Activated CD8-positive, alpha-beta memory T cell treated with anti-CD3 and anti-CD28 coated beads for 24 hours (primary cell): ENCODE measurements at places on chromosomes 16 and 17.

- peak; percentile 85 for DNase-seq
Measured at GRCh38 chr16:3431779-3432219, 11.5 kb downstream of the ZNF597 start.

DNA sequence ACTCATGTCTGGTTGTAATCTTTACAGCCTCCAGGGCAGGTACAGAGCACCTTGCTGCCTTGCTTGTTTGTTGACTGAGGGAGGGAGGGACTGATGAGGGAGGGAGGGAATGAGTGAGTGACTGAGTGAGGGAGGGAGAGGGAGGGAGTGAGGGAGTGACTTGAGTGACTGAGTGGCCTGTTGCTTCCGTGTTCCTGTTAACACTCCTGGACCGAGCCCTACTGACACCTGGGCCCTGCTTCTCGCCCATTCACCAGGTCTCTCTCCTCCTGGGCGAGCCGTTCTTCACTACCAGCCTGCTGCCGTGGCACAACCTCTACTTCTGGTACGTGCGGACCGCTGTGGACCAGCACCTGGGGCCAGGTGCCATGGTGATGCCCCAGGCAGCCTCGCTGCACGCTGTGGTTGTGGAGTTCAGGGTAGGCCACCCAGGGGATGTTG is 41.2 kb downstream of the PRMT7 start:
- no peak for DNase-seq

GRCh38 chr16:17408955-17409441 is 61.8 kb downstream of the XYLT1 start:
- DNase-seq, result no peak

- peak; percentile 5 for DNase-seq
Measured at GRCh38 chr16:71351558-71351901, 7.0 kb upstream of the CALB2 start.

DNA sequence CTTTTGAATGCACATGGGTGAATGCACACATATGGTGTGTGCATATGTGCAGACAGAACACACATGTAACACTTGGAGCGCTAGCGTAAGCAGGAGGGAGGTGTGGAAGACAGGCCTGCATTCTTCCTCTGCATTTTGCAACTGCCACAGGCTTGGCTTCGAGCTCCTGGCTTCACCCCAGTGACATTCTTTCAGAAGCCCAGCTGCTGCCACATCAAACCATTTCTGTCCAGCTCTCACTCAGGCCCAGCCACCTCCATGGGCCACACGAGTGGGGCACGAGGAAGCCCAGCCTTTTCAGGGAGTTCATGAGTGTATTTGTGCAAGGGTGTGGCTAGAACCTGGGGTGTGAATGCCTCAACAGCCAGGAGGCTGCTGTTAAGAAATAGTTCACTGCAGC is 18.8 kb downstream of the LGALS3BP start:
- no peak for DNase-seq

- no peak for DNase-seq
Measured at GRCh38 chr17:80859002-80859941, 132.4 kb upstream of the CHMP6 start.

- DNase-seq, result no peak
Measured at GRCh38 chr16:86718118-86718517, 139.8 kb downstream of the FOXL1 start.

GRCh38 chr16:10121491-10121890 is 60.7 kb downstream of the GRIN2A start:
- no peak for DNase-seq

GRCh38 chr17:42403150-42403549 is 14.9 kb upstream of the STAT3 start:
- peak; percentile 83 for DNase-seq

GRCh38 chr16:30927789-30928378 is 4.5 kb downstream of the FBXL19 start:
- peak; percentile 68 for DNase-seq

GRCh38 chr17:31533546-31534155 is 142.2 kb downstream of the RAB11FIP4 start:
- DNase-seq, result no peak

- no peak for DNase-seq
Measured at GRCh38 chr17:53749178-53749577, 73.5 kb upstream of the KIF2B start.

DNA sequence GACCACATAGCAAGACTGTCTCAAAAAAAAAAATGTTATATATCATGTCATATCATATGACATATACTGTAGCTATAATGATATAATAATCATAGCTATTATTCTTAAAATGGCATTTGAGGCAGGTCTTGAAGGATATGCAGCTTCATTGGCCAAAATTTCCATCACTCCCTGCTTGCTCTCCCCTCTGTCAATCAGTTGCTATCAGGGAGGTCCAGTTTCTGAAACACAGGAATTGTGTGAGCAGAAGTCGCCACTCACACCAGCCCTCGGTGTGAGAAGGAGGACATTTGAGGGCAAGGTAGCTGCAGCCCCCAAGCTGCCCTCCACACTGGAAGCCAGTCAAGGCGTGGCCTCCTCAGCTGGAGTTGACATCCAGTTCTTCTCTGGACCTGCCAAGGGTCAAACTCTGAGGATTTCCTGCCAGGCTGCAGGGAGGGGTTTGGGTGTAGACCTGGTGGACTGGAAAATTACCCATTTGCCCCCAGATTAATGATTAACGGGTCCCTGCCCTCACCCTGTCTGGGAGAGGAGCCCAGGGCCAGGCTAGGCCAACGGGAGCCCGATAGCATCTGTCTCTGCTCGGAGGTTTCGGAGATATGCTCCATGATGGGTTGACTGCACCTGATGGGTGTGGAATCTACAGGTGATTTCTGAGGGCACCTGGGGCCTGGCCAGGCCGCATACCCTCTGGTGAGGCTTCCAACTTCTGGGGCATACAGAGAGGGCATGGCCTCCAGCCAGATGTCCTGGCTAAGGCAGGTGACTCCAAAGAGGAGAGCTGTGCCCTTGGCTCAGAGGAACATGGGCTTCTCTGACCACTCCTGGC is 18.8 kb downstream of the WNT9B start:
- no peak for DNase-seq

- DNase-seq, result no peak
Measured at GRCh38 chr17:67488768-67489167, 111.7 kb downstream of the PITPNC1 start.

DNA sequence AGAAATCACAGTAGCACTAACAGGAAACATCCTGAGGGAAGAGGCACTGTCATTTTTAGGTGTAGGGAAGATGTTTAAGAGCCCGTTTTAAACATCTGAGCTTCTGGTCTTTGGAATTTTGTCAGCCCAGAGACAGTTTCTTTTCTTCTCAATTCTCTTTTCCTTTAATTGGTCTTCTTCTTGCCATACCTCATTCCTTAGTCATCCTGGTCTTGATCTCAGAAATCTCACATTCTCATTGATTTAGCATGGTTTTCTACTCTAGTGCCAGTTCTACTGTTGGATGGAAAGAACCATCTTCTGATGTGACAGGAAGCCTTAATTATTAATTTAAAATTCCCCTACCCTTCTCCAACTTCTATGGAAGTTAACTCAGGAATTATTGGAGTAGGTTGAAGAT is 25.4 kb downstream of the BMERB1 start:
- DNase-seq, result no peak

DNA sequence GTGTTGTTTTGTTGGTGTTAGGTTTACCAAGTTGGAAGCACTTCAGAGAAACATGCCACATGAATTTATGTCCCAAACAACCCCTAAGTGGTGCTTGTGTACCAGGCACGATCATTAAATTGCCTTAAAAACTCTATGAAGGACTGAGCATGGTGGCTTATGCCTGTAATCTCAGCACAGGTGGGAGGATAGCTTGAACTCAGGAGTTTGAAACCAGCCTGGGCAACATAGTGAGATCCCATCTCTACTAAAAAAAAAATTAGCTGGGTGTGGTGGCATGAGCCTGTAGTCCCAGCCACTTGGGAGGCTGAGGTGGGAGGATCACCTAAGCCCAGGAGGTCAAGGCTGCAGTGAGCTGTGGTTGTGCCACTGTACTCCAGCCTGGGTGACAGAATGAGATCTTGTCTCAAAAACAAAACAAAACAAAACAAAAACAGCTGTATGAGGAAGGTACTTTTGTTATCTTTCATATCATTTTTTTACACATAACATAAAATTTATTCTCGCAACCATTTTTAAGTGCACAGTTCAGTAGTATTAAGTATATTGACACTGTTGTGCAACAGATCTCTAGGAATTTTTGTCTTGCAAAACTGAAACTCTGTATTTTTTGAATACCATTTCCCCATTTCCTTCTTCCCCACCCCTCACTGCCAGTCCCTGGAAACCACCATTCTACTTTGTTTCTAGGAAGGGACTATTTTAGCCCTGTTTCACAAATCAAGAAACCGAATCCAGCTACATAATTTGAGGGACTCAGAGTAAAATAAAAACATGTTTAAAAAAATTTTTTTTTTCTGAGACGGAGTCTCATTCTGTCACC is 14.3 kb upstream of the RBBP6 start:
- no peak for DNase-seq

GRCh38 chr17:45143767-45144198 is 4.5 kb upstream of the HEXIM1 start:
- DNase-seq, result peak; percentile 80

DNA sequence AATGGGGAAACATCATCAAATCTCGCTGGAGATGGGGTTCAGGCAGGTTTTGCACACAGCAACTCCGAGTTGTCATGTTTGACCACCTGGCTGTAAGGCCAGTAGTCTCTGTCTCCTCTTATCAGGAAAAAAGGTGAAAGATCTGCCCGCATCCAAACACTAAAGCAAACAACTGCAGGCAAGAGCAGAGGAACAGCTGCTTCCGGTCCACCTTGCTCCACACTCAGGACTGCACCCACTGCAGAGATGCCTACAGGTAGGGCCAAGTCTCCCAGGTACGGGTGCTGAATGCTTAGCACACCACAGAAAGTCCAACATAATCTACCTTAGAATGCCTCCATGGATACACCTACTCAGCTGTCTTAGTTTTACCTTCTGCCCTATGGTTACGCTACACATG is 7.3 kb downstream of the TEX2 start:
- DNase-seq, result no peak

- DNase-seq, result no peak
Measured at GRCh38 chr16:75550211-75550662, 5.8 kb downstream of the TMEM231 start.

DNA sequence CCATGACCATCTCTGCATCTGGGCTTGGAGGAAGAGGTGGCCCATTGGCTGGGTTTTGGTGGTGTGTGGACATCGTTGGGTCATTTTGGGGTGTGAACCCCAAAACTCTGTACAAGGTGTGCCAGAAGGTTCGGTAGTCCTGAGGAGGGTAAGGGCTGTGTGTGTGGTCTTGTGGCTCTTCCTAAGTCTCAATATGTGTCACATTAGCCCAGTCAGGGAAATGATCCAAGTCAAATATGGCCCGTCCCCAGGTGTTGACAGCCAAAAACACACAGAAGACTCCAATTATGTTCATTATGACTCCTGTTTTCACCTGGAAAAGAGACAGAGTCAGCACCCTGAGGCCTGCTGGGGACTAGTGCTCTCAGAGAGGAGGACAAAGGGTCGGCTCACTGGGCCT is 27.1 kb downstream of the SLC13A5 start:
- no peak for DNase-seq

DNA sequence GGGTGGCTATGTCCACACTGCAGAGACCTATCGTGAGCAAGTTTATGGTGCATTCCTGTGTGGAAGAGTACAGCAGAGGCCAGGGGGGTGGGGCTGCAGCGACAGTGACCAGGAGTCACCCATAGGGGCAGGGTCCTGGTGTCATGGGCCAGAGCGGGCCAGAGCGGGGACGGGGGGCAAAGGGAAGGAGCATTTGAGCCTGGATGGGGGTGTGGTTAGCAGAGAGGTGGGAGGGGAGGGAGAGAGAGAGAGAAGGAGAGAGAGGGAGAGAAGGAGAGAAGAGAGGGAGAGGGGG is 17.8 kb downstream of the JPH3 start:
- DNase-seq, result no peak

DNA sequence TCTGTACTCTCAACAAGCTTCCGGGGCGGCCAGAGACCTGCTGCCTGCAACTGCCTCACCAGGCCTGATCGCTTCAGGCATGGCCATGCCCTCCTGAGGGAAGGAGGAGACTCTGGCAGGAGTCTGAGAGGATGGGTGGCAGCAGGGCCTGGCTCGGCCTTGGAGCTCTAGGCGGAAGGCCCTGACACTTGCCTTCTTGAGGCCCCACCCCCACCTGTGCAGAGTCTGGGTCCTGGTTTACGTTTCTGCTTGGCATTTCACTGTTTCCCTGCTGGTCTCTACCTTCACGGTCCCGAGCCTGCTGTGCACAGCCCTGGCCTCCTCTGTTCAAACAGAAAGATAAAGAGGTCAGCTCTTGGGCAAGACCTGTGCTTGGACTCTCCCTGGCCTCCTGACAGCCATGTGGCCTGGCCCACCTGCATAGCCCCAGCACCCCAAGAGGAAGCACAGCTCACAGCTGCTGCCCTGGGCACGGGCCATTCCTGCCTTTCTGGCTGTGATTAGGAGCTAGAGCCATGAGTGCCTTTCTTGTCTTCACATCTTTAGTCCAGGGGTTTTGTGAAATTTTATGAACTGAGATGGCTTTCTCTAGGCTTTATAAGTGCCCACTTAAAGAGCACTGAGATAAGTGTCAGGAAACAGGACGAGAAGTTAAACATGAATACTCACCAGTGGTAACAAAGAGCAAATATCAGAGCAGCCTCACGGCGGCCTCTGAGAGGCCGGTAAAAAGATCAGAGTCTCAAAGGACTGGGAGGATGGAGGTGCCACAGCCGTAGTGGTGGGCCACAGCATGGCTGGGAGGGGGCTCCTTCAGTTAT is 25.6 kb upstream of the MTSS2 start:
- no peak for DNase-seq

GRCh38 chr17:41814195-41814594 is 1.4 kb downstream of the FKBP10 start:
- no peak for DNase-seq

- no peak for DNase-seq
Measured at GRCh38 chr17:53640808-53641207, 181.9 kb upstream of the KIF2B start.

DNA sequence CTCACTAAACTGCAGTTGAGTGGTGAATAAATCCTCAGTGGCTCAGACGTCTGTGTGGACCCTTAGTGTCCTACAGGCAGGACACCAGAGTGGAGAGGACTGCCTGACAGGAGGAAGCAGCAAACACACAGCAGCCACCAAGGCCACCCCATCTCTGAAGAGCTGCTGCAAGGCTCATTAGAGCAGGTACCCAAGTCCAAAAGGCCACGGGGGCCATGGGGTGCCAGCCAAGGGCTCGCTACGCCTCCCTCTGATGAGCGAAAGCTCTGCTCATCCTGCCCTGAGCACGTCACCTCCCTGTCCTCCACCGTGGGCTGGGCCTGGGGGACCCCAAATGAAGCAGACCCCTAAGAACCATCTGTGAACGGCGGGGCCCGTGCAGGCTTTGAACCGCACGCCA is 70.1 kb upstream of the DOC2B start:
- no peak for DNase-seq
